ENCODE measurements at places on chromosomes 5 and 9. TPM values are rescaled to one million over a fixed set of nuclear protein-coding genes. Genes with fewer than 3 reads are reported as not detected.

Gene ARL14EPL
- total RNA-seq = not detected

Gene SPINK4
- total RNA-seq = not detected

Gene PCDHGA5
- total RNA-seq = 0.30 TPM

Gene SLC4A9
- not detected for total RNA-seq

Gene PRRX2
- not detected for total RNA-seq

Gene CYSRT1
- total RNA-seq = 0.38 TPM

Gene STPG3
- not detected for total RNA-seq

GRCh38 chr9:93952784-93953495, 2.2 kb downstream of the BARX1 start:
- DNase-seq = no peak

- no peak for DNase-seq
Measured at GRCh38 chr9:114290561-114290986, 32.3 kb upstream of the ORM1 start.

GRCh38 chr9:9774471-9774870, 838.3 kb downstream of the PTPRD start:
- no peak for DNase-seq

- no peak for DNase-seq
Measured at GRCh38 chr5:166433679-166434078, 1857.8 kb upstream of the WWC1 start.

GRCh38 chr9:68457803-68458202, 82.9 kb downstream of the TMEM252 start:
- no peak for DNase-seq

DNA sequence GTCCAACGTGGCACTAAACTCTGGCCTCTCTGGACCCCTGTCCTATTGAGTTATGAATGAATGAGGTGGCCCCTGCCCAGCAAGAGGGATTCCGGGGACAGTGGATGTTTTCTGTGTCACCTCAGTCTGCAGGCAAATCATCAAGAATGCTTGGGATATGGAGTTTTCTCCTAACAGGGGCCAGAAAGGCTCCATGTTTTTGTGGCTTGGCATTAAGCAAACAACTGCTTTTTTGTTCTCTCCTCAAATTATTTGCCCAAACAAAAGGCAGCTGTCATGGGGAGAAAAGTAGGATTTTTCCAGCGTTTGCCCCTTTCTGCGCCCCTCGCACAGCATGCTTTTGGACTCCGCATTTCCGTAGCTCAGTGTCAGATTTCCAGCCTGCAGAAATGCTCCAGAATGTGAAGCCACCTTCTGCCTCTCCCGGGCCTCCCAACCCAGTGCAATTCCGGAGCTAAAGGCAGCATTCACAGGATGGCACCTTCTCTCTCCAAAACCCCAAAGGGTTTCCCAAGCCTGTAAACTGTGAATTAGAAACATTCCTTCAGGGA, 553.3 kb downstream of the CCDC171 start:
- no peak for DNase-seq

DNA sequence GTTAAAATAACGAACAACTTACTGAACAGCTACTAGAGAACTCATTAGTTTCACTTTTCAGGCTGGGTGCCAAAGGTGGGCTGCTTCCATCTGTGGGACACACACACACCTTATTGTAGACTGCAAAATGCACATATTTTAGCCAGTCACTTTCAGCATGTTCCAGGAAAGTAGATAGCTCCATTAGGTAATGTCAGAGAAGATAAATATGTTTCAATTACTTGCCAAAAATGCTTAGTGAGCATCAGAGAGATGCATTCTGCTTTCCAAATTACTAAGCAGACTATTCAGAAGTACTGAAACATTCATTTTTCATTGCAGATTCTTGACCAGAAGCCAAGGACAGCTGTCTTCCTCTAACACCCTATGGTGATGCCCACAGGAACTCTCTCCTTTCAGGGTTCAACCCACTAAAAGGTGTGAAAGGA, 56.2 kb upstream of the APC start:
- no peak for DNase-seq

DNA sequence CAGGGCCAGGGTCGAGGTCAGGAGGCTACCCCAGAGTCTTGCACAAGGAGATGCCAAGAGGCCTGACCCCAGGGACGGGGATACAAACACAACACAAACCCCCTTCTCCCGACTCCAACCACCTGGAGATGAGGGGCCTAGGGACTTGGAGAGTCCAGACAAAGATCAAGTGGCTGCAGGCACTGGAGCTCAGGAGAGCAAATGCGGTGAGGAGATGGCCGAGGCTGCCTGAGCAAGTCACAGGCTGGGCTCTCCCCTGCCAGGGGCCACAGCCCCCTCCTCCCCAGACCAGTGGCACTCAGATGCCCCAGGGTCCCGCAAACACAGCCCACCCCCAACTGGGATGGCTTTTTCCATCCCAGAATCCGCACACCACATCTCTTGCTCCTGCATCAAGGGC, 15.8 kb downstream of the SH3GLB2 start:
- no peak for DNase-seq

- no peak for DNase-seq
Measured at GRCh38 chr5:150406103-150406722, 6.5 kb downstream of the CD74 start.

GRCh38 chr9:15714746-15715145, 161.9 kb downstream of the CCDC171 start:
- DNase-seq = no peak

DNA sequence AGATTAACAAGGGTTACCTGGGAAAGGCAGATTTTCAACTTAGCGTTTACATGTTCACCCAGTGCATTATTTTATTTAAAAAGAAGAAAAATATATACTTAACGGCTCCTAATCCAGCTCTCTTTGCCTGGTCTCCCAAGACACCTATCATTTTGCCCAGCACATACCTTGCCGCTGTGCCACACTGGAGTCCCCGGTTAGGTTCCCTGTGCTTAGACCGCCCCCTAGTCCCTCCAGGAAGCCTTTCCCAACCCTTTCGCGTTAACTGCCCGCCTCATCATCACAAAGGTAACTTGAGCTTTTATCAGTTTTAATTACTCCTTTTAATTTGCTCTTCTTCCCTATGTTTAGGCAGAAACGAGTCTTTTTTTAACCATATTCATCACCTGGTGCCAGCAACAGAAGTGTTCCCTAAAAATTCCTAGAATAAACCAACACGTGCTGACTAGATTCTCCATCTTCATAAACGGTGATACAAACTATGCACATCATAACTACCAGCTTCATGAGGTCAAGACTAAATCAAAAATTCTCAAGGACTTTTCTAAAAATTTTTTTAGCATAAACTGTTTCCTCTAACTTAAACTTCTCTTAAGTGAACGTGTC, 19.7 kb downstream of the DNAJA1 start:
- DNase-seq = no peak

DNA sequence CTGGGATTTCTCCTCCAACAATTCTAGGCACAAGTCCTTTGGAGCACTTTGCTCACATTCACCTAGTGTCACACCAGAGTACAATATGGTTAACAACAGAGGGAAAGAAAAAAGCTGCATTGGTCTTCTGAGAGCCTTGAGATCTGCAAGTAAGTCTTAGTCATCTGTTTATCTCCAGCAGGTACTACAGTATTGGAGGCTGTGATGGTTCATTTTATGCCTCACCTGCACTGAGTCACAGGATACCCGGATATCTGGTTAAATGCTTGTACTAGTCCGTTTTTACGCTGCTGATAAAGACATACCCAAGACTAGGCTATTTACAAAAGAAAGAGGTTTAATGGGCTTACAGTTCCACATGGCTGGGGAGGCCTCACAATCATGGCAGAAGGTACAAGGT, 525.0 kb downstream of the NR2F1-AS1 start:
- no peak for DNase-seq
